Ovary (tissue), 10 donors: ENCODE measurements at places on chromosomes 12 and 14. TPM values are rescaled to one million over a fixed set of nuclear protein-coding genes. Genes with fewer than 3 reads are reported as not detected.

Gene TSHR
- total RNA-seq = 0.23 TPM

Gene KIF26A
- total RNA-seq = 3.6 TPM

Gene CELA1
- total RNA-seq = not detected

Gene ASIC1
- 0.12 TPM for total RNA-seq

Gene CMKLR1
- total RNA-seq = 2.3 TPM

Gene RNF212B
- total RNA-seq = not detected

Gene KRT74
- total RNA-seq = not detected

Gene PRB2
- not detected for total RNA-seq

Gene PAPLN
- total RNA-seq = 19.6 TPM

Gene DHH
- total RNA-seq = 0.20 TPM

Gene IL22
- not detected for total RNA-seq

Gene TRHDE
- total RNA-seq = 10.0 TPM

Gene CPNE6
- 0.71 TPM for total RNA-seq

Gene OR4N2
- not detected for total RNA-seq

Gene INHBE
- not detected for total RNA-seq

Gene GUCY2C
- not detected for total RNA-seq

Gene PRH2
- not detected for total RNA-seq

Gene APOLD1
- total RNA-seq = 11.7 TPM

Gene SLC35F4
- not detected for total RNA-seq

Gene RHOJ
- total RNA-seq = 7.9 TPM

Gene WIF1
- total RNA-seq = not detected

Gene YAF2
- 35.1 TPM for total RNA-seq

Gene ADAMTS20
- not detected for total RNA-seq

Gene JPH4
- 43.5 TPM for total RNA-seq

Gene MYG1
- total RNA-seq = 74.0 TPM
